ENCODE measurements at places on chromosomes 2 and 18.

DNA sequence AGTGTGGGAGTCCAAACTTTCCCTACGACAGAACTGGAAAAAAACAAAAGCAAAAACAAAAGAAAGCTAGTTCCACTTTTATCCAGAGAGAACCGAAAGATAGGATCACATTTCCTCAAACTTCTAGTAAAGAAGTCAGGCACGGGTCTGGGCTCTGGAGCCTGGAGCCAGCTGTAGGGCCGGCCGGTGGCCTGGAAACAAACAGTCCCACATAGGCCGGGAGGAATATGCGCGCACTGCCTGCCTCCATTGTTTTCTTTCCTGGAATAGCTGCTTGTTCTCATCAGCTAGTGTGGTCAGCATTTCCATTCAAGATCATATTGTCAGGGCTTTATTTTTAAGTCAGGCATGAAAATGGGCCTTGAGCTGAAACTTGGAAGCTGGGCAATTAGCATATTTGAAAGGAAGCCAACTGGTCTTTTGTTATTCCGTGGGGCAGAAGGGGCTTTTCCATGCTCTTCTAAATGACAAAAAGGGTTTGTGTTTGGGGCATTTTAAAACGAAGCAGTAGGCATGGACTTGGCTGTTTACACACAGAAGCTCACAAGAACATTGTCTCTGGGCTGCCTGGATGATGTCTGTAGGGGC, 58.7 kb upstream of the RFX8 start:
- H3K4me1 ChIP-seq, result no peaks in the 10 kb centered on the region
- no peaks in the 10 kb centered on the region for H3K36me3 ChIP-seq
- no peak for DNase-seq

DNA sequence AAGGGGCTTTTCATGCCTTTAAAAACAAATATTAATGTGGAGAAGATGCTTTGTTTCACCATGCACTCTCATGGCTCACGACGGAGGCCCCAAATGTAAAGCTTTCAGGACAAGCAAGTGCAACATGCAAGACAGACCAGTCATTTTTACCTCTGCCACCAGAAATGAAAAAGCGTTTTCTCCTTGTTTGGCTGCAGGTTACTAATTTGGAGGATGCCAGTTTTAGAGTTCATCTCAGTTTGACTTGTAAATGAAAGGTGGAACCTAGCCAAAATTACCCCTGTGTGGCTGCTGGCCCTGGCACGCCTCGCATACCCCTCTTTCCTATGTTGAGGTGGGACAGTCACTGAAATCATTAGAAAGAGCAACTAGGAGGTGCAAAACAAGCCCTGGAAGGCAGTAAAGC, 138.6 kb downstream of the BCL2 start:
- H3K27ac ChIP-seq, result no peak overlapping the region
- H3K4me1 ChIP-seq, result peaks cover 9% of the 10 kb centered on the region
- H3K36me3 ChIP-seq, result no peaks in the 10 kb centered on the region
- no peak for DNase-seq

GRCh38 chr18:70132999-70133398, 72.5 kb downstream of the RTTN start:
- no peaks in the 10 kb centered on the region for H3K27me3 ChIP-seq
- no peak for DNase-seq
- no peaks in the 10 kb centered on the region for H3K36me3 ChIP-seq
- no peak overlapping the region for H3K27ac ChIP-seq

- DNase-seq, result no peak
- no peak overlapping the region for H3K27ac ChIP-seq
- H3K4me3 ChIP-seq, result no peak overlapping the region
- H3K27me3 ChIP-seq, result no peaks in the 10 kb centered on the region
- no peaks in the 10 kb centered on the region for H3K36me3 ChIP-seq
These were observed 295.8 kb upstream of the ACVR2A start for GRCh38 chr2:147549054-147549453.

DNA sequence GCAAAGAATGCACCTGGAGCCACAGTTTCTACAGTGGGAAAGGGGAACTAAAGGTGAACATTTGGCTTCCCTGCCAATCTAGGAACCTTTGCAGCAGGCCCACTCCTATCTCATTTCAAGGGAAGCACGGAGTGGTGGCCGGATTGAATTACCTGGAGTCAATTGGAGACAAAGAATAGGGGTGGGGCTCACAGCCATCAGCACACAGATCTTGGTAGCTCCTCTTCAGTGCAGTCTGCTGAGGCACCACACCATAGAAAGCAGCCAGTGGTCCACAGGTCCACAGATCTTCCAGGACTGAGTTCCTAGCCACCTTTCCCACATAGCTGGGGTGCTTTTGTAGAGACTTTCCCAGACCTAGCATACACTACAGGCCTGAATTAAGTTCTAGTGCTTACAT, 43.5 kb upstream of the NXPH2 start:
- H3K27ac ChIP-seq, result no peak overlapping the region
- no peak overlapping the region for H3K4me3 ChIP-seq
- H3K4me1 ChIP-seq, result no peaks in the 10 kb centered on the region
- DNase-seq, result no peak
- H3K27me3 ChIP-seq, result no peaks in the 10 kb centered on the region

Measured in esophagus squamous epithelium (tissue), 5 donors.